Cardiac fibroblast (primary cell): ENCODE measurements at places on chromosomes 4 and X.

DNA sequence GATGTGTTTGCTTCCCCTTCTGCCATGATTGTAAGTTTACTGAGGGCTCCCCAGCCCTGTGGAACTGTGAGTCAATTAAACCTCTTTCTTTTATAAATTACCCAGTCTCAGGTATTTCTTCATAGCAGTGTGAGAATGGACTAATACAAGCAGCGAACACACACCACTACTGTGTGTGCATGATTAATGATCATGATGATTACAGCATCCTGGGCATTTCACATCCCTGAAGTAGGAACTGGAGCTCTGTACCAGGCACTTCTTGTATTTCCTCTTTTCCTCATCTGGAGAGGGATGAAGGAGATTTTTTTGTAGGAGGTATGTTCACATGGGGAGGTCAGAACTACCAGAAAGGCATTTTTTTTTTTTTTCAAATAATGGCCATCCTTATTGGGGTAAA lies 60.8 kb downstream of the PPM1K start:
- no peak for DNase-seq

GRCh38 chr4:80073473-80074008 lies 512 bp upstream of the ANTXR2 start:
- DNase-seq, result no peak

DNA sequence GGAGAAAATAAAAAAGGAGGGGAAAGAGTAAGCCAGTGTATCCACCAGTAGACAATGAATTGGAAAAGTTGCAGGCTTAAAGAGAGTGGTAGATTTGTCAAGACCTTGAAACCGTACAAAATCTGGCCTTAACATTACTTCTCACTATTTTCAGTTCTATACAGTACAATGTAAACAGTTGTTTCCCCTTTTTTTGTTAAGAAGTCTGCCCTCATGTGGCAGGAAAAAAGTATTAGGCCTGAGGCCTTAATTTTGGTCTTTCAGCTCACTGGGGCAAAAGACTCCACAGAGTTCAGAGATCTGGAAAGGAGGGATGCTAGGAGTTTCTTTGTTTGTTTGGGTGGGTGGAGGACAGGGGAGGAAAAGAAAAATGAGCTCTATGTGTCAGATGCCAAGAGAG lies 92.8 kb upstream of the CCDC160 start:
- no peak for DNase-seq

GRCh38 chrX:110320381-110320987 lies 2.6 kb upstream of the AMMECR1 start:
- DNase-seq, result no peak

DNA sequence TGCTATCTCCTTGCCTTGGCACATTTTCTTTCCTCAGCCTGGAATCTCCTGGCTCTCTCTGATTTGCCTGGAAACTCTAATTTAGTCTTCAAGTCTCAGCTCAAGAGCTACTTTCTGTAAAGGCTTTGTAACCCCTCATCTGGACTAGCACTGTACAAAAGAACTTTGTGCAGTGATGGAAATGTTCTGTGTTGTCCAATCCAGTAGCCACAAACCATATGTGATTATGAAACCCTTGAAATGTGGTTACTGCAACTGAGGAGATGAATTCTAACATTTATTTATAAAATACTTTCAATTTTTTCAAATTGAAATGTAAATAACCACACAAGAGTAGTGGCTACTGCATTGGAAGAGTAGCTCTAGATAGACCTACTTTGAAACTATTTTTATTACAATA lies 66.6 kb upstream of the HS3ST1 start:
- DNase-seq, result no peak

DNA sequence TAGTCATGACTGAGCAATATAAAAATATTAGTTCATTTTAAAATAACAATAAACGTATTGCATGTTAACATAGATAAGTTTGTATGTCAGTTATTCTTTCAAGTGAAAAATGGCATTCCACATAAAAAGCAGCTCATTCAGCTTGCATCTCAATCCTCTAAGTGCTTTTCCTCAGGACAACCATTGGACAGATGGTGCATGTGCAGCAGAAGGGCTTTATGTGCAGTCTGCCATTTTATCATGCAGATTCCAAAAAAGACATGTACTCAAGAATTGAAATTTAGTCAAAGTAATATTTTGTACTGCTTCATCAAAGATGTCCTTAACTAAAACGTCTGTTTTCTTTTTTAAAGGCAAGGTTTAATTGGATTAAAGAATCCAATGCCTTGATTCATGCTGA lies 93.4 kb downstream of the RS1 start:
- no peak for DNase-seq

DNA sequence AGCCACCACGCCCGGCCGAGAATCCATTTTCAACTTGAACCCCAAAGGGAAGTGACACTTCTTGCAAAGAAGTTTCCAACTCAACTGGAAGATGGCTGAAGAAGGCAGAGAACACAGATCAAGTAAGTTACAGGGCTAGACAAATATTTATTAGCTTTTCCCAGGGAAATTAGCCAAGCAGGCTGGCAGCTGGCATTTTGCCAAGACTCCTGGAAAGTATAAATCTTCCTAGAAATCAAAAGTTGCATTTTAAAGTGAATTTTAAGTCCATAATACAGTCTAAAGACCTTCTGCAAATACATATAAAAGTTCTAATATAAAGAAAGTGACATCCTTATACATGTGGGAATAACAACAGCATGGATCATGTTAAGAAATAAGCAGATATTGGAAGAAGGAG lies 3.4 kb upstream of the MRPL1 start:
- DNase-seq, result no peak

- no peak for DNase-seq
Measured at GRCh38 chr4:68732653-68733466, 62.4 kb upstream of the UGT2B15 start.

DNA sequence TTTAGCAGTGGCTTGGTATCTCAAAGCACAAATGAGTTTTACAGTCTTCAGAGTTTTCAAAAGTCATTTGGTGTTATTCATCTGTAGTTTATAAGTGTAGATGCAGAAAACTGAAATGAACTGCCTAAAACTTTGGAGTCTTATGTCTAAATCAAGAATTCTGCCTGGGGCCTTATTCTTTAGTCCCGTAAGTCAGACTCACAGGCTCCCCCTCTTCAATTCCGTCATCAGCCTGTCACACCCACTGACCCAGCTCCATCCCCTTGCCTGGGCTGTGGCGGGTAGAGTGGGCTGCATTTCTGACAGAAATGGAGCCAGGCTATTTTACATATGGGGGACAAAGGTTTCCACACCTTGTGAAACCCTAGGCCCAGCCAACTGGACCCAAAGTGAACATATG lies 44.3 kb downstream of the TSPAN5 start:
- DNase-seq, result no peak

- DNase-seq, result peak; percentile 63
Measured at GRCh38 chr4:77994194-77994721, 62.9 kb upstream of the FRAS1 start.

GRCh38 chr4:56806666-56807065 lies 14.8 kb downstream of the SPINK2 start:
- no peak for DNase-seq

DNA sequence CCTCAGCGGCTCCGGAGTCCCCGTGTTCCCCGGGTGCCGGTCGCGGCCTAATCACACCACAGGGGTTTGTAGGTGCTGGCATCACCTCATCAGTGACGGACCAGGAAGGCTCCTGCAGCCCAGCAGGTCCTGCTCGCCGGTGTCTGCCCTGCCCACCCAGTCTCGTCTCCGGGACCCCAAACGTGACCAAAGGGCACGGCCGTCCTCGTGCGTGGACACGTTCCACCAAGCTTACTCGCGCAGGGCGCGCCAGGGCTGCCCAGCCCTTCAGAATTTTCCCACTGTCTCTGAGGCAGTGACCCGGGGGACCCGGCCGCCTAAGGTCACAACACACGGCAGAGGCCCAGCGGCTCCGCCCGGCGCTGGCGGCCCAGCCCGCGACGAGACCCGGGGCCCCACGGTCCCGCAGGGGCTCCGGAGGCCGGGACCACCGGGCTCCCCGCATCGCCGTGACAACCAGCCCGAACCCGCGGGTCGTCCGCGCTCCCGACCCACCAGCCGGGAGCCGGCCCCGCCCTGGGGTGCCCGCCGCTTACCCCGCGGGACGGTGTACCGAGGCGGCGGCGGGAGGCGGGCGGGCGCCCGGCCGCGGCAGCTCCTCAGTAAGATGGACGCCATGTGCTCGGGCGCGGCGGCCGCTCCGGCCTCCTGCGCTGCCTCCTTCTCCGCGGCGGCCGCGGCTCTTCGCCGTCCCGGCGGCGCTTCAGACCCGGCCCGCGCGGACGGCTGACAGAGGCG lies 454 bp downstream of the LETM1 start:
- DNase-seq, result peak; percentile 14

GRCh38 chr4:62288808-62289541 lies 1088.8 kb downstream of the ADGRL3 start:
- no peak for DNase-seq

GRCh38 chrX:77572322-77572721 lies 125.1 kb downstream of the FGF16 start:
- peak; percentile 43 for DNase-seq

DNA sequence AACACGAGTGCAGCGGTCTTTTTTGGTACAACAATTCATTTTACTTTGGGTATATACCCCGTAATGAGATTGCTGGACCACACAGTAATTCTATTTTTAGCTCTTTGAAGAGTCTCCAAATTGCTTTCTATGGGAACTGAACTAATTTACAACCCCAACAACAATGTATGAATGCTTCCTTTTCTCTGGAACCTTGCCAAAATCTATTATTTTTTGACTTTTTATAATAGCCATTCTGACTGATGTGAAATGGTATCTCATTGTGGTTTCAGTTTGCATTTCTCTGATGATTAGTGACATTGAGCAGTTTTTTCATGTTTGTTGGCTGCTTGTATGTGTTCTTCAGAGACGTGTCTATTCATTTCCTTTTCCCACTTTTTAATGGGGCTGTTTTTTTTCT lies 240.8 kb downstream of the STK32B start:
- no peak for DNase-seq

GRCh38 chr4:153176938-153177337 lies 27.3 kb upstream of the TRIM2 start:
- DNase-seq, result no peak

GRCh38 chrX:44343412-44344141 lies at the start of gene EFHC2:
TSS of gene EFHC2 (minus strand) at chrX:44343672. CDS start at chrX:44343588, 84 bp downstream.
- DNase-seq, result peak; percentile 4

DNA sequence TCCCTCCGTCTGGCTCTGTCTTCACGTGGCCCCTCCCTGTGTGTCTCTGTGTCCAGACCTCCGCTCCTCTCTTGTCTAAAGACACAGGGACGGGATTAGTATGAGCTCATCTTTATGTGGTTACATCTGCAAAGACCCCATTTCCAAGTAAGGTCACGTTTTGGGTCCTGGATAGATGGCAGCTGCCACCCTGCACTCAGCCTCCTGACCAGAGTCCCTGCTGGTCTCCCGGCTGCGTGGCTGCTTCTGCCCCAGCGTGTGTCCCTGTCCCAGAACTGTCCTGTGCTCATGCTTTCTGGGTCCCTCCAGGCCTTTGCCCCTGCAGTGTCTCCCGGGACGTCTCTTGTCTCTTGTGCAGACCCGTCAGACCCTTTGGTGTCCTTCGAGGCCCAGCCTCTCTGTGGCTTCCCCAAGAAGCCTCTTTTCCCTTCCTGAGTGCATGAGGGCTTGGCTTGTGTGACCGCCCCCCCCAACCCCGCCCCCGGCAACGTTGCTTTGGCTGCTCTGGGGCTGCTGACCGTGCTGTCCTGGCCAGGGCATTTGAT lies 107.3 kb downstream of the PSAPL1 start:
- no peak for DNase-seq

GRCh38 chr4:169627307-169627706 lies 6.9 kb downstream of the CLCN3 start:
- no peak for DNase-seq

- no peak for DNase-seq
Measured at GRCh38 chrX:26373829-26374228, 157.9 kb downstream of the MAGEB5 start.

- DNase-seq, result no peak
Measured at GRCh38 chr4:8198206-8198905, 734 bp upstream of the SH3TC1 start.

- DNase-seq, result no peak
Measured at GRCh38 chr4:94461506-94461905, 9.8 kb downstream of the PDLIM5 start.

DNA sequence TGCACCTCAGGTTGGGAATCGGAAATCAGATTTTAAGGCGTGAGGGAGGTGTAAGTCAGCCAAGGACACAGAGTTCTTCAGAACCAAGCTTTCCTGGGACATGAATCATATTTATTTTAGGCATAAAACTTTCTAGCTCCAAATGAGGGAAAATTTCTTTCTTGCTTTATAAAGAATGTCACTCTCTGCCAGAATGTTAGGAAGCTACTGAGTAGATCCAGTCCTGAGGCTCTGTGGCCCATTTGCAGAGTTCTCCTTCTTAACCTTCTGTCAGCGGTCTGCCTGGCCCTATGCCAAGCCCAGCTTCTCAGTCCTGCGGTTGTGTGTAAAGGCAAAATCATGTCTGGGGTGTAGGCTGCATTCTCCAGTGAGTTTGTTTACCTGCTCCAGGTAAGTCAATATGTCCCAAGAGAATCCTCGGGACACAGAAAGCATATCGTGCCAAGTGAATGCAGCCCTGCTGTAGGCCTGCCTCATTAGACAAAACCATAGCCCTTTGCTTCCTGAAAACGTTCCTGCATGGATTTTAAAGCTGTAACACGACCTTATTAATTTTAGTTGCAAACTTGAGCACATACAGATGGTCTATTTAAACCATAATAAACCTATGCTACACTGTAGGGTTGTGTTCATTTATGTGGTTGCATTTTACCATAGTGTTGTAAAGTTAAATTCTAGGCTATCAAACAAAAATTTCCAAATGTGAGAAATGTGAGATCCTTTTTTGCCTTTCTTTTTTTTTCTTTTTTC lies 29.2 kb upstream of the CCNI start:
- peak; percentile 55 for DNase-seq

- no peak for DNase-seq
Measured at GRCh38 chr4:179671609-179672008, 2229.4 kb upstream of the AGA start.

DNA sequence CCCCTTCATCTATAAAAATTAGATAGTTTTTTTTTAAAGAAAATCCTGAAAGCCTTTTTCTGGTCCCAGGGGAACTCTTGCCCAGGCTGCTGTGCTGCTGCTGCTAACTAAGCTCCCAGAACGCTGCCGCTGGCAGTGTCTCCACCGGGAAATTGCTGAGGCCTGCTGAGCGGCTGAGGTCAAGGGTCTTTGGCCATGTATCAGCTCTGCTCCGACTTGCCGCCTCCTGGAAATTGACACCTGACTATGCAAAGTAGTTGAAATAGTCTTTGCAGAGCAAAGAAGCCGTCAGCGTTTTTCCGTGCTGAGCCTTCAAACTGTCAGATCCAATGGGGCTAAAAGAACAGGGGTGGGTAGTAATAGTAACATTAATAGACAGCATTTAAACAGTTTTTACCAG lies 839 bp downstream of the QDPR start:
- DNase-seq, result peak; percentile 29

DNA sequence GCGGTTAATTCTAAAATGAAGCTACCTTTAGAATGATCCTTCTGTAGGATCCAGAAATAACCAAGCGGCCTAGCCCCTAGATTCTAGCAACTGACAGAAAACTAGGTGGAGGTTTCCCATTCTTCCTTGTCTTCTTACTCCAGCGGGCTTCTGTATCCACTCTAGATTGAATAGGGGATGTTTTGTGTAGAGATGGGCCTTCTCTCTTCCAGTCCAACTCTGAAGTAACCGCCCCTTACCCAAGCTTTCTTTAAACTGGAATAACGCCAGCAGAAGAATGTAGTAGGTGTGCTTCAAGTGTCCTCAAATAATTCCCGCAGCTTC lies 386 bp upstream of the TMEM184C start:
- no peak for DNase-seq

GRCh38 chr4:124030147-124030546 lies 633.6 kb downstream of the SPRY1 start:
- DNase-seq, result no peak

- no peak for DNase-seq
Measured at GRCh38 chr4:181608181-181608580, 635.0 kb upstream of the TENM3 start.

GRCh38 chrX:9273744-9274143 lies 191.1 kb upstream of the TBL1X start:
- DNase-seq, result no peak
